Stimulated activated CD4-positive, alpha-beta T cell treated with anti-CD3 and anti-CD28 coated beads, Interleukin-4, amount 100 ng/mL, for 48 hours (primary cell): ENCODE measurements at places on chromosomes 3 and 15.

DNA sequence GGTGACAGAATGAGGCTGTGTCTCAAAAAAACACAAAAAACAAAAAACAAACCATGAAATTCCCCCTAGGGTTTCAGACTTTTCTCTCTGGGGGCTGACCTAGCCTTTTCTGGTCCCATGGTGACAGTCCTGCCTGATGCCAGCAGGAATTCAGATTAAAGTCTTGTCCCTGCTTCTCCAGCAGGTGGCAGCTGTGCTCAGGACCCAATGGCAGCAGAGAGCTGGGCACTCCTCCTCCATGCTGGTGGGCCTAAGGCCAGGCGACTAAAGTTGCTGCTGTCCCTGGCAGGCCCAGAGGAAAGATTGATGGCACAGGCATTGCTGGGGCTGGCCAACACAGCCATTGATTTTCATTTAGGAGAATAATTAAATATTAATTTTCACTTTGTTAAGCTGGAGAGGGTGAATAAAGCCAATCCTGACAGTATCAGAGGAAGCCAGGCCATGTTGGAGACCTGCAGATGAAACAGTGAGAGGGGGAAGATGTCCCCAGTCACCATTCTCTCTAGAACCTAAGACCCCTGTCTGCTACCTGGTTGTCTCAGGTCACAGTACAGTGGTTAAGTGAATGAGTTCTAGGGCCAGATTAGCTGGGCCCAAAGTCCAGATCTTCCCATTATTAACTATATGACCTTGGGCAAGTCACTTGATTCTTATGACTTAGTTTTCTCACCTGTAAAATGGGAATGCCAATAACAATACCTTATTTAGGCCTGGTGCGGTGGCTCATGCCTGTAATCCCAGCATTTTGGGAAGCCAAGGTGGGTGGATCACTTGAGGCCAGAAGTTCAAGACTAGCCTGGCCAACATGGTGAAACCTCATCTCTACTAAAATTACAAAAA, 7.1 kb downstream of the CELF6 start:
- peak; percentile 40 for DNase-seq

GRCh38 chr15:57237301-57237642, 139.0 kb upstream of the CGNL1 start:
- DNase-seq: no peak

DNA sequence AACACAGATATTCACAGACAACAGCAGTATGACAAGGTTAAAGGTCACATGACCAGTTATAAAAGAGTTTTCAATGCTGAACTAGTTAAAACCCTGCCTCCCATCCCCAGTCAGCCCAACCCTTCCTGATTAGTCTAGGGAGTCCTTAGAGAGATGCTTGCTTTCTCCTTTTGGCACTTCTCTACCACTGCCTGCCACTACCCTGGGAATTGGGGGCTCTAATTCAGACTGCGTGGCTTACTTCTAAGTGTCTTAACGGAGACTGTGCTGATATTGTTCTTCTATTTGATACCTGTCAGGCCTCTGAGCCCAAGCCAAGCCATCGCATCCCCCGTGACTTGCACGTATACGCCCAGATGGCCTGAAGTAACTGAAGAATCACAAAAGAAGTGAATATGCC, 11.7 kb upstream of the TRA2B start:
- DNase-seq: no peak

DNA sequence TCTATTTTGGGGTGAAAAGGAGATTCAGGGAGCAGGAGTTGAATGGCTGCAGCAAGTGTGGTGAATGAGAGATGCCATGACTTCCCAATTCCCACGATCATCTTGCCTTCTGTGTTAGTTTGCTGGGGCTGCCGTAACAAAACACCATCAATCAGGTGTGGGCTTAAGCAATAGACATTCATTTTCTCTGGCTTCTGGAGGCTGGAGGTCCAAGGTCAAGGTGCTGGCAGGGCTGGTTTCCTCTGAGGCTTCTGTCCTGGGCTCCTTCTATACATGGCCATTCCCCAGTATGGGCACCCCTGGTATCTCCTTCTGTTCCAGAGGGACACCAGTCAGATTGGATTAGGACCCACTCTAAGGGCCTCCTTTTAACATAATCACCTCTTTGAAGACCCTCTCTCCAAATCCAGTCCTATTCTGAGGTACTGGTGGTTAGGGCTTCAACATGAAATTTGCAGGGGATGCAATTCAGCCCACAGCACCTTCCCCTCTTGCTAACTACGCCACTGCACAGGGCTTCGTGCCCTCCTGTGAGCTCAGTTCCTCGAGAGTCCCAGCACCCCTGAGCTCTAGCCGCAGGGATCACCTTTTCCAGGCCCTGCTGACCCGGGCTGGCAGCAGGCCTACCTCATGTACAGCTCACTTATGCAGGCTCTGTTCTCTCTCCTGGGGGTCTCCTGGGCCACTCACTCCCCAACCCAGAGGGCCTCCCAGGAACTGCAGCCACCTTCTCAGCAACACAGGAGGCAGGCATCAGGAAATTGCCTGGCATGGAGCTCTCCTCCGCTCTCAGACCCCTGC, 37.3 kb upstream of the SLC6A11 start:
- DNase-seq: no peak

DNA sequence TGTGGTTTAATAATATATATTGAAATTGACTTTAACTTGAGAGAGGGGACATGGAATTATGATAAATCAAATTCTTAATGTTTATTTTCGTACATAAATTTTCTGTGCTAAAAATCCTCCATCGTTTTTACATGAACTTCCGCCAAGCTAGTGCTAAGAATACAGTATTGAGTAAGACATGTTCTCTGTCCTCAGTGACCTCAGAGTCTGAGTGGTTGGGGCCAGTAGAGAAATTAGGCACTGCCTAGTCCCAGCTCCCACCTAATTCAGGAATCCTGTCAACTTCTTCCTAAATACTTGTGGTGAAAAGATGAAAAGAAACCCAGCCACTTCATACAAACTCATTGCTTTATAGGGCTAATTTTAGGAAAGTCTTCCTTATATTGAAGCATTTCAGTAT, 110.3 kb downstream of the PPP2R3A start:
- DNase-seq: no peak

GRCh38 chr3:116767726-116768125, 58.1 kb downstream of the TUSC7 start:
- no peak for DNase-seq

DNA sequence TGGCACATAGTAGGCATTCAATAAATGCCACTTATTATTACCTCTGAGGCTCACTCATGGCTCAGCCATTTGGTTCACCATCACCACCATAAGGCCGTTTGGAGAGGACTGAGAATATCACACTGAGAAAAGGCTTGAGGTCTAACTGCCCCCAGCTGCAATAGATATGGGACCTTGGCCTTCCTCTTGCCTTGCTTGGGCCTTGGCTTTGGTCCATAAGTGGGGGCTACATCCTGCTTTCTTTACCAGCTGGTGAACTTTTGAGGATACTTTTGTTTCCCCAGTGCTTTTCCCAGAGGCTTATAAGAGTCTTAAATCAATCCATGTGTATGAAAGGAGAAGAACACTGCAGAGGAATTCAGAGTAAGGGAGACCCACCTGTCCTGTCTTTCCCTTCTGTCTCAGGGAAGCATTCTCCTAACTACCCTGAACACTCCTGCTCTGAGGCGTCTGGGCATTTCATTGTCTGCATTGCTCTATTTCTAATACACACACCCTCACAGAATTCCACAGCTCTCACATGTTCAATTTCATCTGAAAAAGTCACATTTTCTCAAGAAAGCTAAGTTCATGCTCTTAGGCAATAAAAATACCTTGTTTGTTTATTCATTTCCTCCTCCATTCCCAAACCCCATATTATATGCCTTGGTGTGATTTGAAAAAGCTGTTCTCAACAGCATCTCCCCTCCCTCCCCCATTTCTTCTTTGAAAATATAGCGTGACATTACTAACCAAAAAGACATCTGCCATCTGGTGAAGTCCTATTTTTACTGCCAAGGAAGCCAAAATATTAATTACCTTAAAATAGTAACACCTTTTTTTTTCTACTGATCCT, 22.5 kb upstream of the KCNMB2 start:
- DNase-seq: no peak

DNA sequence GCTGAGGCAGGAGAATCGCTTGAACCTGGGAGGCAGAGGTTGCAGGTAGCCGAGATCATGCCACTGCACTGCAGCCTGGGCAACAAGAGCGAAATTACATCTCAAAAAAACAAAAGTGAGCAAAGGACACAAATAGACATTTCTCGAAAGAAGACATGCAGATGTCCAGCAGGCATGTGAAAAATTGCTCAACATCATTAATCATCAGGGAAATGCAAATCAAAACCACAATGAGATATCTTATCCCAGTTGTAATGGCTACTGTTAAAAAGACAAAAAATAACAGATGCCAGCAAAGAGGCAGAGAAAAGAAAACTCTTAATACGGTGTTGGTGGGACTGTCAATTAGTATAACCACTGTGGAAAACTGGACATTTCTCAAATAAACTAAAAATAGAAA, 20.9 kb downstream of the ASB7 start:
- no peak for DNase-seq

GRCh38 chr15:42133886-42134502, 22.4 kb downstream of the PLA2G4F start:
- DNase-seq: peak; percentile 52

- DNase-seq: no peak
Measured at GRCh38 chr15:80052597-80053304, 6.7 kb upstream of the ZFAND6 start.

DNA sequence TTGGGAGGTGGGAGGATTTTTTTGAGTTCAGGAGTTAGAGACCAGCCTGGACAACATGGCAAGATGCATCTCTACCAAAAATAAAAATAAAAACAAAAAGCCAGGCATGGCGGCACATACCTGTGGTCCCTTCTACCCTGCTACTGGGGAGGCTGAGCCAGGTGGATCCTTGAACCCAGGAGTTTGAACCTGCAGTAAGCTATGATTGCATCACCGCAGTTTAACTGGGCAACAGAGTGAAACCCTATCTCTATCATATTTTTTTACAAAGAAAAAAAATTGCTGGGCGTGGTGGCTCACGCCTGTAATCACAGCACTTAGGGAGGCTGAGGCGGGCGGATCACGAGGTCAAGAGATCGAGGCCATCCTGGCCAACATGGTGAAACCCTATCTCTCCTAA, 35.8 kb upstream of the RPN1 start:
- DNase-seq: no peak

- no peak for DNase-seq
Measured at GRCh38 chr15:32959077-32959476, 235.4 kb downstream of the FMN1 start.

DNA sequence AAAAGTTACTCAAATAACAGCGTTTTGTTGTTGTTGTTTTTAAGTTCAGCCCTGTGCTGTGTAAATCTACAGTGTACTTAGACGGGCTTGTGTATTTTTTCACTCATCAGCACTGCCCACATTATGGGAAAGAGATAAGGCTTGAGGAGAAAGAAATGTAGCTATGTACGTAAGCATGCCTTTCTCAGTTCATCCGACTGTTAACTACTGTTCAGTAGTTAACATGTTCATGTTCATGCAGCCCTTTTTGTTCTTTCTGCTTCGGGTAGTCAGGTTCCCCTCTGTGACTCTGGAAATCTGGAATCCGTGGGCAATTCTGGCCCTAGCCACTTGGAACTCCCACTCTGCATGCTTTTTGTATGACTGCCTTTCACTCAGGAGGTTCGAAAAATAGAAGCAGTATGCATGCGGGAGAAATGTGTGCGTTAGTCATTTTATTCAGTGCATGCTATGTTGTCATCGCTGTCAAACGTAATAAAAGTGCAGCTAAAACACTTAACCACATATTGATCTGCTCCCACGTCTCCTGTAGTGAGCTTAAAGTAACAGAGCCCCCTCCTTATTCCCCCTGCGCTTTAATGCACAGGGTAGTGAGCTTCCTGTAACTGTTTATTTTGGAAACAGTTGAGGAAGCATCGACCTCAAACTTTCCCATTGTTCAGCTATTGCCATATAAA, 283.1 kb upstream of the NR2F2 start:
- DNase-seq: no peak

GRCh38 chr3:59580996-59581395, 531.2 kb upstream of the CFAP20DC start:
- no peak for DNase-seq
